ENCODE measurements at places on chromosomes 1 and 21.

DNA sequence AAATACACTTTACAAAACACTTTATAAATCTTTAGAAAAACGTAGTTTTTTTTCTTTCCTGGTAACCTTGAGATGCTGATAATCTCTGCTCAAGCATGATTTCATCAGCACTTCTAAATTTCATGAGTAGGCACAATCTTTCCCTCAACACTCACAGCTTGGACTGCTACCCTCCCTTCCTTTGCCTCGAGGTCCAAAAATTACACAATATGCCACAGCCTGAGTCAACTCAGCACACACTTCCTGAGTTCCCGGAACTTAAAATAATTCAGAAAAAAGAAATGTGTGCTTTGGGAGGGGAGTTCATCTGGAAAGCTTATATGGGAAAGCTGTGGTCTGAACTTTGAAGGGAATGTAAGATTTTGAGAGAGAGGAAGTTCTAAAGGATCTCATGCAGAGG, 5.9 kb downstream of the CLCA2 start:
- DNase-seq = peak; percentile 59

DNA sequence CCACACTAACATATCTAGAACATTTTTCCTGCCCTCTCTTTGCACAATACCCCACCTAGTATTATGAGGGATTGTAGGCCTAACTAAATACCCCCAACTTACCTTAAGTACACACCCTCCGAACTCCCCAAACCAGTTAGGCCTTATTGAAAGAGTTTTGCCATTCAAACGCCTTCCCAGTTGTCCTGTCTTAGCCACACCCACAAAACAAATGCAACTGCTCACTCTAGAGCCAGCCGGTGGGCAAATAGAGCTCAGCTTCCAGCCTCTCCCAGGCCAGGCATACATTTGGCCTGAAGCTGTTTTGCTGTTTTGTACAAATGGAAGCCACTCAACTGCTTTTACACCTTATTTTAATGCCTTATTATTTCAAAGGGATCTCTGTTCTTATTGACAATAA, 224.2 kb upstream of the RUNX1 start:
- DNase-seq = no peak

- DNase-seq = no peak
Observed at GRCh38 chr1:235885655-235886262, 19.1 kb upstream of the LYST start.

DNA sequence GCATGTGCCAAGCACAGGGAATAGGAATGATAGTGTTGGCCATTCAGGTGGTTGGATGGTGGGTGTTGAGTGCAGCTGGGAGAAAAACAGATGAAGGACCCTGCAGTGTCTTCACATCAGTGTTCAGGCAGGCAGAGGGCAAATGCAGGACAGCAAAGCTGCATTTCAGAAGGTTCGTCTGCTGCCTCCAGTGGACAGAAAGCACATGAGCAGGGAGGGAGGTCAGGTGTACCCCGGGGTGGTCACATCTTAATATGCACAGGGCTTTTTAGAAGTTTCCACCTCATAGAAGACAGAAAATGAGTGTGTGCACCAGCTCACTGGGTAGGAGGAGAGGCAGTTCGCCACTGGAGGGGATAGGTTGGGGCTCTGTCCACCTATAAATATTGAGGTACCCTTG, 184.9 kb downstream of the SLC35F3 start:
- no peak for DNase-seq

- DNase-seq = no peak
Observed at GRCh38 chr1:225479996-225480720, 52.3 kb upstream of the LBR start.

- DNase-seq = peak; percentile 95
Observed at GRCh38 chr1:27341525-27342252, at the start of gene SYTL1. Gene SYTL1, plus strand, starts transcription at chr1:27342022. Its CDS starts 3,313 bp downstream, at chr1:27345335.

DNA sequence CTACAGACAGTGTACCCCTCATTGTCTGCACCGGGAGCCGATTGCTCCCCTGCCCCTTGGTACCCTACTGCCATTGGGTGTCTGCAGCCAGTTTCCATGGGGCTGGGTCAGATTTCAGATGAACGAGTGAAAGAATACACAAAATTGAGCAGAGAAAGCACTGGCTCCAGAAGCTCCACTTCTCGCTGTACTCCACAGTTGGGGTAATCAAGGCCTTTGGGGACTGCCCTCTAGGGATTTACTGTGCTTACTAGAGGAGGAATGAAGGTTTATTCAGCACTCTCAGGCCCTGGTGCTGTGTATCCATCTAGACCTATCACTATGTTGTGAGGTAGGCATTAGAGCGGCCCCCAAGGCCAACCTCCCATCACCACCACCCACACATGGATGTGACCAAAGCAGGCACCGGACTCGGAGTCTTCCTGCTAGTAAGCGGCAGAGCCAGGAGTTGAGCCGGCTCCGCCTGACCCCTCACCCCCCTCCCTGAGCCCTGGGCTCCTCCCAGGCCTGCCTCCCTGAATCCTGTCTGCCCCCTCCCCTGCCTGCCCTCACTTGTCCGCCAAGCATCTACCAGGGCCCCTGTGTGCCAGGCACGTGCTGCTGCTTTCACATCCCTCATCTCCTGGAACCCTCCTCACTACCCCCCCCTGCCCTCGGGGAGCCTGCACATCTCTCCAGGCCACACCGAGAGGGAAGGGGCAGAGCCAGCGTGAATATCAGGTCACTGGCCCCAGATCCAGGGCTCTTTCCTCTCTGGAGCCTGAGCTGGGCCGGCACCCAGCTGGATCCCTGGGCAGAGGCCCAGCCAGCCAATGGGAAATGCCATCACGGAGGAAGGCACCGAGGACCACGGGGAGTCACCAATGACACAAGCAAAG, 23.3 kb downstream of the KCNN3 start:
- no peak for DNase-seq

All from RPMI8226 (cell line).